ENCODE measurements at places on chromosomes 3 and 15.

- DNase-seq: no peak
These were observed 258.9 kb upstream of the CFAP20DC start for GRCh38 chr3:59308684-59309083.

DNA sequence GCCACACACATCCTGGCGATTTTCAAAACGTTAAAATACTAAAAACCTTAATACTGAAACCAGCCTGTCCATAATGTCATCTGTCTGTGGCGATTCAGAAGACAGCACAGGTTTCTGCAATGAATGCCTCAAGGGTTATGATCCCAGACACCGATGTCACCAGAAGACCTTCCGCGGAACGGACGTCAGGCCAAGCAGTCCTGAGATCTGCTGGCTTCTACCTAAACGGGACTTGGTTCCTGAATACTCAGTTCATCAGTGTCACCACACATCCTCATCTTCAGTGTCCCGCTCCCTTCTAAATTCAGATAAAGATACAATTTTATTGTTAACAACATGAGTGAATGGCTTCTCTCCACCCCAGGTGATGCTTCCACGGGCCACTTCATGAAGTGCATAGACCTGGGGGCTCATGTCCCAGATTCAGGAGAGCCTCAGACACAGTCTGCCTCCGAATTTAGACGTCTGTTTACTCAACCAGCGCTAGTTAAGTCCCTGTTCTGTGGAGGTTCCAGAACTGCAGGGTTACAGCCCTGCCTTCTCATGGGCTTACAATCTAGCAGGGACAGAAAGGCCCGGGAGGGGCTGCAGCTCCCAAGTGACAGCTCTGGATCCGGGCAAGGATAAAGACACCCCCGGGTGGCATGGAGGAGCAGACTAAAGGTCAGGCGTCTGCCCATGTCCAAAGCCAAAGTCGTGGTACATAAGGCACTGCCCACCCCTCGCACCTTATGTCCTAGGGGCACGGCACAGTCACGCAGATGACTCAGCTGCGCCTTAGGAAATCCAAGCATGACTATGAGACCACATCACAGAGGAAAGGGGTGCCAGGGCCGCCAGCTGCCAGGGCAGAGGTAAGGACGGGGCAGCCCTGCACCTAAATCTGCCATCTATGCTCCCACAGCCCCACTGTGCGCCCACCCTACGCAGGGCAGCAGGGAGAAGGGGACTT is 75.9 kb downstream of the VGLL4 start:
- no peak for DNase-seq

DNA sequence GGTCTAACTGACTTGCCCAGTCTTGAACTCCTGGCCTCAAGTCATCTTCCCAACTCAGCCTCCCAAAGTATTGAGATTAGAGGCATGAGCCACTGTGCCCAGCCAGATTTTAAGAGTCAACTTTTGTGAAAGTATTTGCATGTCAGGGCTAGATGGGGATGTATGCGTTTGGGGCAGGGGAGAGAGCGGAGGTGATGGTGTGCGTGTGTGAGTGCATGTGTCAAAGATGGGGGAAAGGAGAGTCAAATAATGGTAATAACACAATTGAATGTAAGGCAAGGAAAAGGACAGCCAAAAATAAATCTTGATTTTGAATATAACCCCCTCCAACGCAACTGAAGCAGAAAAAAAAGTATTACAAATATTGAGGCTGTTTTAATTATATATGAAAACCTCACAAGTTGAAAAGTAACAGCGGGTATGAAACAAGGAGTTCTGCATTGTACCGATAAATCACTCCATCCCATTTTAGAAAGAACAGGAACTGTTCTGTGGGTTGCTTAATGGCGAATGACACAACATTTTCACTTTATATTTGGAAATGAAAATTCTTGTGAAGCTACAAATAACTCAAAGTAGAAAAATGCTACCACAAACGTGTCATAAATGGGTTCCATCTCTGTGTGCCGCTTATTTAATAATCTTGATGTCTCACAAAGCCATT is 29.9 kb upstream of the LDHAL6B start:
- no peak for DNase-seq

DNA sequence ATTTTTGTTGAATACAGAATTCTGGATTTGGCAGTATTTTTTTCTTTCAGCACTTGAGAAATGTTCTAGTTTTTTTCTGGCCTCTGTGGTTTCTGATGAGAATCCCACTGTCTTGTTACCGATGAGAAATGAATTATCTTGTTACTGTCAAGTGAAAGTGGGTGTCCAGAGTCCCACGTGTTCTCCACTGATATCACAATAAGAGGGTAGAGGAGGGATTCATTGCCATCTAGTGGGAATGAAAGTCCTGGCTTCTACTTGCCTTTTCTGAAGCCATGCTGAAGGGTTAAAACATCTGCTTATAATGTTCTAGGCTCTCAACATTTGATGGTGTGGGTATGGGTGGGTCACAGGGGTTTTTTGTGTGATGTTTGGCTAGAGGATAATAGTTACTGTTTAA is 66.1 kb downstream of the SEC22A start:
- DNase-seq: no peak

DNA sequence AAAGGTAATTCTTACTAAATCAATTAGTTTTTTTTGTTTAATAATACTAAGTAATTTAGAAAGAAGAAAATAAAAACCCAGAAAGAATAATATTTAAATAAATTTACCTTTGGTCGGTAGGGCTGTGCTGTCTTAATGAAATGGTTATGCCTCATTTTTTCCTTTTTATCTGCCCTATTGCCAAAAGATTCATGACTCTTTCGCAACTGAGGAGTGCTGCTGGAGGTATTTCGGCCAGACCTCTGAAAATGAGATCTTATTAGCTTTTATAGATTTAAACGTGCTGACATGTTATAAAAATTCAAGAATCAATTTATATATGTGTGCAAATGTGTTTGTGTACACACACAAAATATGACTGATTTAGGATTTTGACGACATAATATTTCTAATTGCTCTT is 67.1 kb upstream of the USP50 start:
- DNase-seq: no peak

- DNase-seq: peak; percentile 59
These were observed 18.4 kb downstream of the GYG1 start for GRCh38 chr3:149009732-149010131.

GRCh38 chr3:128340904-128341555 is 125.7 kb downstream of the DNAJB8 start:
- DNase-seq: no peak

GRCh38 chr15:73628976-73629797 is 4.0 kb downstream of the NPTN start:
- DNase-seq: no peak

DNA sequence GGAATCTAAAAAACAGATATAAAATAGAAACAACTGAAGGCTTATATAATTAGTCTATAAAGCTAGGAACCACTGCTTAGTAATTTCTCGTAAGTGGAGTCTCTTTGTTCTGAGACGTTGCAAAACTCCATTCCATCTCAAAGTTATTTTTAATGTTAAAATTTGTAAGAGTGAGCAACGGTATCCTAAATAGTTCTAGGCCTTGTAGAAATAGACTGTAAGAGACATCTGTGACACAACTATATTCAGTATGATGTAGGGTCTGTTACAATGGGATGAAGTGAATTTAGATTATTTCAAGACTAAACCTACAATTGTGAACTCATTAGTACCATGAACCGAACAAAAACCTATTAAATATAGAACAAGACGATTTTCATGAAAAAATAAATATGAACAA is 57.2 kb downstream of the UBE3A start:
- DNase-seq: no peak

DNA sequence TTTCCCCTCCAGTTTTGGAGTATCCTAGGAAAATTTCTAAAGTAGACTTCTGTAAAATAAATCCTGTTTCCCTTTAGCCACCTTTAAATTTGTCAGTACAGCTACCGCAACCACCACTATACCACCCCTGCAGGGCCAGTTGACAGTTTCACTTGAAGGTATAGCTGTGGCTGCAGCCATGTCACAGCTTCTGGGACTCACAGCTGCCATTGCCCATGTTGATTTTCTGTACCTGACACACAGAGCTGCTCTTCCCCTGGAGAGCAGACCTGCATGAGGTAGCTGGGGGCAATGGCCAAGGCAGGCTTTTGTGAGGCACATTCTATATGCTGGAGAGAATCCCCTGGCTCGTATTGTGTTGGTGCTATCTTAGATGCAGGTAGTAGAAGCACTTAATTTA is 345.4 kb downstream of the LRTM1 start:
- DNase-seq: no peak

GRCh38 chr3:168248383-168249204 is 152.9 kb upstream of the GOLIM4 start:
- no peak for DNase-seq

- DNase-seq: no peak
These were observed 10.9 kb upstream of the FOXB1 start for GRCh38 chr15:59993041-59993750.

DNA sequence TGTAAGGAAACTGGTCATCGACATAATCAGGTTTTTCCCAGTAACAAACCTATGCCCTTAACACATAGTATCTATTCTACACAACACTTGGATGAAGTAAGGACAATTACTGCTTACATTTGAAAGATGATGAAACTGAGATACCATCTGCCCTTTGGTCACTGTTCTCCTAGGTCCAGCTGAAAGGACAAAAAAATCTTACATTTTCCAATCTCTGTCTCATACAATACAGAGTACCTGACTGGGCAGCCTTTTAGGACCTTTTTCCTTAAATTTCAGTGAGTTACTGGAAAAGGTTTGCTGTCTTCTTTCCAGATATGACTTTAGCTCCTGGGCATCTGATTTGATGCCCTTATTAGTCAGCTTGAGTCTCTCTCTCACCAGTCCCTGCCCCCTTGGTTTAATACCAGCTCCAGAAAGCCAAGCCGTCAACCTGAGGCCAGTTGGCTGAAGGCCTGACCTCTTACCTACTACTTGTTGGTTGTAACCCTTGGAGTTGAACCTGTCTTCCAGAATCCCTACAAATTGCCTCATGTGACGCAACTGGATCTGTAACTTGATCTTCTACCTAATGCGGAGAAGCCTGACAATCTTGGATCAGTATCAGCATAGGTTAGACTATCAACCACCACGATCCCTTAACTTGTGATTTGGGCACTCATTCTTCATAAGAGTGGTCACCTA is 355.3 kb upstream of the ZNF385D start:
- no peak for DNase-seq

- DNase-seq: no peak
These were observed 516.1 kb downstream of the MECOM start for GRCh38 chr3:169147238-169148008.

GRCh38 chr3:188266562-188267274 is 112.8 kb downstream of the LPP start:
- no peak for DNase-seq

DNA sequence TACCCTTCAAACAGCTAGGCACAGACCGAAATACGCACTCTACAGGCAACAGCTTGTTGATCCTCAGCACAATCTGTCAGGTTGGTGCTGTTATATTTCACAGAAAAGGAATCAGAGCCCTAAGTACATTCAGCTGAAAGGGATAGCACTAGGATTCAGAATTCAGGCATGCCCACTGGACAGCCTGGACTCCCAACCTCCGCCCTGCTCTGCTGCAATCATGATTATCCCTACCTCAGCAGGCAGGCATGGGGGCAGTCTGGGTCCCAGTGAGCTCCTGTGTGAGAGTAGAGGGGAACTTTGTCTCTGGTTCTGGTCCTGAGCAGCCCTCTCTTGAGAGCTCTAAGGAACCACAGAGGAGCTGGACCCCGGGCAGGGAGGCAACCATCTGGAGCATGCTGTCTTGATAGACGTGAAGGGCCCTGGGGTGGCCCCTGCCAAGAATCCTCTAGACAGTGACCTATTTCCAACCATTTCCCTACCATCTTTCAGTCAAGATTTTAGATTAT is 23.4 kb upstream of the NOX5 start:
- DNase-seq: no peak

GRCh38 chr3:168884353-168884903 is 779.1 kb downstream of the MECOM start:
- DNase-seq: no peak

DNA sequence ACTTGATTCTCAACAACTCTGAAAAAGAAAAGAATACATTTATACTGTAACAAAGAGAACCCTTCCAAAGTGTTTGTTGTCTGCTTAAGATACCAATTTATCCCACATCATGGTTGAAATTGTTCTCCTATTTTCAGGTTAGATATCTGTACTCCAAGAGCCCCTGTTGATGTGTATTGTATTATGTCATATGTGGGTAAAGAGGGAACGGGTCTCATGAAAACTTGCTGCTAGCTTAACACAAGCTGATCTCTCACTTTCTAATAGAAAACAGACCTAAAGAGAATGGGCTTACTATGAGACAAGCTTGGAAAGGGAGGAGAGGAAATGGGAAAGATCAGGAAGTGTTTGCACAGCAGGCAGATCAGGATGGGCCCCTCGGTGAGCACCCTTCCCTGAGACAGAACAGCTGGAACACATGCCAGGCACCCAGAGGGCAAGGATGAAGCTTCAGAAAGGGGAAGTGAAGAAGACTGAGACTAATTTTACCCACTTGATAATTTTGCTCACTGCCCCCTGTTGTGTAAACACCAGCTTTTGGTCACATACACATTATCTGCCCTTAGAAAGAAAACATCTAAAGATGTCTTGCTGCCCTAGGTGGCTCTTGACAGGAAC is 747.9 kb upstream of the CCDC54 start:
- no peak for DNase-seq

- DNase-seq: no peak
These were observed 85.7 kb downstream of the VGLL4 start for GRCh38 chr3:11558002-11558401.

DNA sequence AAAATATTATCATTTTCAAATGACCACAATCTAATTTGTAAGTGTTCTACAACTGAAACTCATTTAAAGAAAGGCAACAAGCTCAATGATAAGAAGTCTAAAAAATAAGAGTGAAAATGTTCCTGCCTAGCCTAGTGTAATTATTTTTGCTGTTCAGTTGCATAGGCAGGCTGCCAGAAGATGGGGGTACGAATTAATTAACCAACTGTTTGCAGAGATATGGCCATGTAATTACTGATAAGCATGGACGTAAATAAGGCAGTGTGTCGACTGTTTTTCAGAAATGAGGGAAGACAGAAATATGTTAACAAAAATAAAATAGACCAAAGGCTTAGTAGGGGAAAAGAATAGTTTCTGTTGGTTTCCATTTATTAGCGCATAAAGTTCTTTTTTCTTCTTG is 24.7 kb upstream of the SCAANT1 start:
- DNase-seq: no peak

Data from CD4-positive, alpha-beta T cell treated with Interleukin-15 for 4 hours (primary cell).